Astrocyte (in vitro differentiated cells and primary cell): ENCODE measurements at places on chromosomes 12 and 14. TPM values are rescaled to one million over a fixed set of nuclear protein-coding genes. Genes with fewer than 3 reads are reported as not detected.

The CATSPERB gene
- total RNA-seq = 0.11 TPM in 1 of 2 replicates, not detected in the other

The CCDC85C gene
- 8.4 and 16.6 TPM in 2 replicates for total RNA-seq

The SPTB gene
- total RNA-seq = 0.32 and 0.43 TPM in 2 replicates

The EIF5 gene
- total RNA-seq = 330 and 337 TPM in 2 replicates

The KLHL42 gene
- total RNA-seq = 39.5 and 40.8 TPM in 2 replicates

The RPGRIP1 gene
- not detected in 2 replicates for total RNA-seq

The RTL1 gene
- 0.18 and 0.31 TPM in 2 replicates for total RNA-seq

The P2RX7 gene
- 0.07 TPM in 1 of 2 replicates, not detected in the other for total RNA-seq

The ZNF891 gene
- 1.2 TPM in 2 replicates for total RNA-seq

The RPL10L gene
- total RNA-seq = not detected in 2 replicates

The RND1 gene
- total RNA-seq = 2.2 and 2.4 TPM in 2 replicates
